ENCODE measurements at places on chromosomes 5 and 9. TPM values are rescaled to one million over a fixed set of nuclear protein-coding genes. Genes with fewer than 3 reads are reported as not detected.

Gene TAF11L10
- not detected for total RNA-seq

Gene ORM1
- total RNA-seq, result not detected

Gene MELK
- 6.3 TPM for total RNA-seq

Gene TSTD2
- total RNA-seq, result 31.4 TPM

Gene PCDHGC5
- total RNA-seq, result 0.17 TPM

Gene TCF7
- total RNA-seq, result 2.0 TPM

Gene DND1
- 0.35 TPM for total RNA-seq

Gene FGFR4
- 35.2 TPM for total RNA-seq

Gene DCAF10
- 70.0 TPM for total RNA-seq

Gene FGF18
- total RNA-seq, result 0.35 TPM
